ENCODE measurements at places on chromosomes 2 and 18.

- no peak for DNase-seq
Observed at GRCh38 chr18:42274488-42275137, 319.6 kb downstream of the PIK3C3 start.

DNA sequence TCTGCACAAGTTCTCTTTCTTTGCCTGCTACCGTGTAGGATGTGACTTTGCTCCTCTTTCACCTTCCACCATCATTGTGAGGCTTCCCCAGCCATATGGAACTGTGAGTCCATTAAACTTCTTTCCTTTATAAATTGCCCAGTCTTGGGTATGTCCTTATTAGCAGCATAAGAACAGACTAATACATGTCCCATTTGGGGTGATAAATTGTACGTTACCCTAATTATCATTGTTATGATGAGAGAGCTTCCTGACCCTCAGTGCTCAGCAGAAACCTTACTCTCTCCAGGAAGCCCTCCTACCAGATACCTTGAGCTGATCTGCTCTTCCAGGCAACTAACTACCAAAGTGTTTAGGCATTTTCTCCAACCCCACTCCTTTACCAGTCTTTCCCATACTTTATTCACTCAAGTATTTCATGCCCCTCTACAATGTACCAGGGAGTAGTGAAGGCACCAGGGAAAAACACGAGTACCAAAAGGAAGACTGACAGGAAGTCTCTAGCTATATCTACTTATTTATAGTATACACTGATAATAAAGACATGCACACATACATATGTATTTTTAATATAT lies 196.2 kb downstream of the MYCN start:
- DNase-seq: no peak

DNA sequence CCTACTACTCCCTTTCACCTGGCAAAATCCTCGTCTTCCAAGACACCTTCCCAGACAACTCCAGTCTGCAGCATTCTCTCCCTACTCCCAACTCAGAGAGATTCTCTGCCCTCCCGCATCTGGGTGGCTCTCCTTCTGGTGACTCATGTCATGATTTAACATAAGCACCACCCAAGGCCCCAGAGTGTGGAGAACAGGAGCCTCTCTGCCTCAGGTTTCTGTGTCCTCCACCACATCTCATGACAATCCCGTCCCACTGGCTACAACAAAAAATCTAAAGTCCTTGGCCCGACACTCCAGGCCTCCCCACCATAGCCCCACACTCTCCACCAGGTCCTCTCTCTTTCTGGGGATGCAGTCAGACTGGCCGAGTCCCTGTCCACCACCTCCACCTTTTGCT lies 197.1 kb downstream of the BCL11A start:
- no peak for DNase-seq

DNA sequence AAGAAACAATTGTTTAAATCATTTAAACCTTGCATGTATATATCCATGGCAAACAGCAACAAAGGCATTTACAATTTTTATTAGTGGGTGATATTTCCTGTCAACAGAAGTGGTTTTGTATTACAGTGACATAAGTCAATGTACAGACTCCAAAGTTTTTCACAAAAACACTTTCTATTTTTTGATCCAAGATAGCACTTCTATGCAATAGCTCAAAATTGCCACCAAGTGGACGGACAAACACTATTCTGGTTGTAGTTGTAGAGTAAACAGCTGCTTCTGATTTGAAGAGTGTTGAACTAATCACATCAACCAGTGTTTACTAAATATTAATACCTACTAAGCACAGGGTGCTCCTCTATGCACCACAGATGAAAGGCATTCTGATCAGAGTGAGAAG lies 421.4 kb downstream of the NCKAP5 start:
- no peak for DNase-seq

DNA sequence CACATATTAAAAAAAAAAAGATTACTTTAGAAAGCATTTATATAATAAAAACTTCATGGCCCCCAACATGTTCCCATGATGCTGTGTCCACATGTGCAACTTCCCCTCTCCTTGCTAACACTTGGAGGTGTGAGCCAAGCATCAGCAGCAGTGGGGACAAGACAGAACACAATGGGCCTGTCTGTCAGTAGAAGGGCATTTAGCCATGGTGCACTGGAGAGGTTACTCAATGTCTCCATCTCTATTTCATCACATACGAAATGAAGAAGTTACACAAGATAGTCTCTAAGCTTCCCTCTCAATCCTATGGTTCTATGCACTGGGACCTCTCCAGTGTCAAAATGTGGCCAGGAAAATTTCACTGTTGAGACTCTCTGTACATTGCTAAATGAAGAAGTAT lies 2.5 kb downstream of the VIT start:
- DNase-seq: no peak

DNA sequence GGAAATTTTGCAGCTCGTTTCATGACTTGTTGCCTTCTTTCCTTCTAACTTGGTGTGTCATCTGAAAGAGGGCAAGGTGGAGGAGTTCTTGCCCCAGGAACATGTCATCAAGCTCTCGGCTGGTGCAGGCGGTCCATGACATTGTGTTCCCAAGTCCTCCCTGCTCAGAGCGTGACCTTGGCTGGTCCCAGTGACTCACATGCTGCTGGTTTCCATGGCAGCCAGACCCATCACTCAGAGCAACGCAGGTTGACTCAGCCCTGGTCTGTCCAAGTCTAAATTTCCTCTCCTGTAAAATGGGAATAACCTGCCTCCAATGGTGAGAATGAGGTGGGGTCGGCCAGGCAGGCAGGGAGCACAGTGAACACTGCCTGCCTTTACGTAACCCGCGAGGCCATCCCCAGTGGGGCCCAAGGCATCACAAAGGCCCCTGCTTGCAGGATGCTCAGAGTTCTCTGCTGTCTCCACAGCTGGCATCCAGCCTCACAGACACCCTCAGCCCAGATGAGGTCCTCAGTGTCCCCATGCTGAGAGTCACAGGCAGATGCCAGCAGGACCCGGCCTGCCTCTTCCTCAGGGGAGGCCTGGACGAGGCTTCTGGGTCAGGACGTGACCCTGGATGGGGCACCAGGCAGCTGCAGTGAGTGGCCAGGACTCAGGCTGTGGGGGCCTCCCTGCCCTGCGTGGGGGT lies 143.7 kb downstream of the TPO start:
- DNase-seq: no peak

DNA sequence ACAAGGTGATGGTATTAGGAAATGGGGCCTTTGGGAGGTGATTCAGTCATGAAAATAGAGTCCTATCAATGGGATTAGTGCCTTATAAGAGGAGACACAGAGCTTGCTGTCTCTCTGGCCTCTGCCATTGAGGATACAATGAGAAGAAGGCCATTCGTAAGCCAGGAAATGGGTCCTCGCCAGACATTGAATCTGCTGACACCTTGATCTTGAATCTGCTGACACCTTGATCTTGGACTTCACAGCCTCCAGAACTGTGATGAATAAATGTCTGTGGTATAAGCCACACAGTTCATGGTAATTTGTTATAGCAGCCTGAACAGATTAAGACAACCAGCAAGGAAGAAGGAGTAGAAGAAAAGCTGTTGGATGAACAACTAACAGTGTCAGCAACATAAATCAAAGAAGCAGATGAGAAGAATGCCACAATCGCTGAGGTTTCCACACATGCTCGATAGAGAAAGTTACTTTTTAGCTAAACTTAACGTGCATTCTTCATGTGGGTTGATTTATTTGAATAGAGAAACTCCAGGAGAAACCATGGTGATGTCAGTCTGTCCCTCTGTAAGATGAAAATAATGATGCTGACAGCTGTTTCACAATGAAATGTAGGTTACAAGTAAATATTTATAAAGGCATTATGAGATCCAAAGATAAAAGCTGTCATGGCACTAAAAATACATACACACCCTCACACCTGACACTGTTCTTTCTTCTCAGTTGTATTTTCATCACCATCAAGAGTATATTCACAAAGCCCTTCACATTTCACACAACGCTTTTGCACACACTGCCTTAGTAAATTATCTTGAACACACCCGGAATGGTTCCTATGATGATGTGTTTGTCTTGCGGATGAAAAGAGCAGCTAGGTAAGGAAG lies 153.7 kb upstream of the NCK2 start:
- peak; percentile 9 for DNase-seq

DNA sequence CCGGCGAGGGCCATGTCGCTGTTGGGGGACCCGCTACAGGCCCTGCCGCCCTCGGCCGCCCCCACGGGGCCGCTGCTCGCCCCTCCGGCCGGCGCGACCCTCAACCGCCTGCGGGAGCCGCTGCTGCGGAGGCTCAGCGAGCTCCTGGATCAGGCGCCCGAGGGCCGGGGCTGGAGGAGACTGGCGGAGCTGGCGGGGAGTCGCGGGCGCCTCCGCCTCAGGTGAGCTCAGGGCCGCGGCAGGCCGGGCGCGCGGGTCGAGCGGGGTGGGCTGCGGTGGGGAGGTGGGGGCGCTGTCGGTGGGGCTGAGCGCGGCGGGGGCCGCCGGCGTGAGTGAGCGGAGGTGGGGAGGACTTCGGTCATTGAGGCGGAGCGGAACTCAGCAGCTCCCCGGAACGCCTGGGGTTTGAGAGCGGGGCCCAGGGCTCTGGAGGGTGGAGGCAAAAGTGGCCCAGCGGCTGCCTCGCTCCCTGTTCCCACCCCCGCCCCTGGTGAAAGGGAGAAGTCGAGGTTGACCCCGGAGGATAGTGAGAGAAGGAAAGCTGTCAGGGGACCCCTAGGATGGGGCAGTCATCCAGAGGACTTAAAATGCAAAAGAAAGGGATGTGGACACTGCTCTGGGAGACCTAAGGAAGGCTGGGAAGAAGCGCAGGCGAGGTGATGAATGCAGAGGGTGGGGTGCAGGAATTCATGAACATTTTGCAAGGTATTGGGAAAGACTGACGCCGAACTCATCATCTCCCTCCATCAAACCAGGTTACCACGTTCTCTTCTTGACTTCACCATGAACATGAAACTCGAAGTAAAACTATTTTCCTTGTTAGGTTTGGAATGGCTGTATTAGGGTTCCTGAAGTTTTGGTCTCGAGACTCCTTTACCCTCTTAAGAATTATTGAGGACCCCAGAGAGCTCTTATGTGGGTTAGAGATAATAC lies 633 bp downstream of the MALT1 start:
- peak; percentile 77 for DNase-seq

- no peak for DNase-seq
Observed at GRCh38 chr2:25335204-25335603, 6.5 kb downstream of the DNMT3A start.
